ENCODE measurements at places on chromosomes 13 and 19. TPM values are rescaled to one million over a fixed set of nuclear protein-coding genes. Genes with fewer than 3 reads are reported as not detected.

Gene NAPSA
- 1.3 TPM for total RNA-seq

DNA sequence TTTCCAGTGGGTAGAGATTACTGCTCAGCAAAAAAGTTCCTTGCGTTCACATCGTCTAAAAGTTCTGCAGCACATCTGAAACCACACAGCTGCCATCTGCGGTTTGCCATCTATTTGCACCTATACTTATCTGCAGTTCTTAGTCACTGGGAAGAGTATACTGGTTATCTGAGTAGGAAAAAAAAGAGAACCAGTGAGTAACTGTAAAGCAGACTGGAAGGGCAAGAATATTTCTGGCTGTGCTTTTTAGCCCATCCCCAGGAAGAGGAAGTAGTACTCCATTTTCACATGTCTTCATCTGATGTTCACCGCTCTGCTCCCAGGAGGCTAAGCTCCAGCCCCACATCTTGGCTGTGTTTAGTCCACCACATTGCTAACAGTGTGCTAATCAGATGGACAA is 35.6 kb downstream of the EFNB2 start:
- no peak for DNase-seq

DNA sequence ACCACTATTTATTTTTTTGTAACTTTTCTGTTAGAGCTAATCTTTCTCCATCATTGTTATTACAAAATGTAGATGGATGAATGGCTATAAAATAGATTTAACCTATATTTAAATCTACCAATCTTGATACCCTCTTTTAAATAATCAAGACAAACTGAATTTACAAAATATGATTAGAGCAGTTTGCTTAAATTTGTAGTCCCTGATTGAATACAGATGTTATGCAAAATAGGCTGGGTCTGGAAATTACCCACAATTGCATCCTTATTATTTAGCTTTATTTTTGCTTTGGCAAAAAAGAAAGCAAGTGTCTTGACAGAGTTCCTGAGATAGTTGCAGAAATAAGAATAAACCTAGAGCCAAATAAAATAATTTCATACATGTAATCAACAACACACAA is 352.8 kb downstream of the KLF12 start:
- DNase-seq, result no peak

- no peak for DNase-seq
These were observed 366 bp upstream of the KL start for GRCh38 chr13:33015791-33016323.

DNA sequence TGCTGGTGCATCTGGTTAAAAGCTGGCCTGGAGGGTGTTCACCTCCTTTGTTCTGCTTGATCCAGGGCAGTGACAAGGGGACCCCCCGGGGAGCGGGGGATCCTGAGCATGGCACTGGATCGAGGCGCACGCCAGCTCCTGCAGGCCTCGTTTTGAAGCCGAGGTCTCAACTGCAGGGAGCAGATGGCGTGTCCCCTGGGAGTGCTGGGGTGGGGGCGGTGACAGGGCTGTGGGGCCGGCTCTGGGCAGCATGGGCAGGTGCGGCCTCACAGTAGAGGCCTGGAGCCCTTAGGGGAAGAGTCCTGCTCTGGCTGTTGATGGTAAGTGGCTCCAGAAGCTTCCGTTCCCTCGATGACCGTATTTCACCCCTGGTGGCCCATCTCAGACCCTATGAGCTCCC is 51.8 kb downstream of the CRTC1 start:
- no peak for DNase-seq

Gene LILRB2
- 3.5 TPM for total RNA-seq

Gene ATG4D
- 12.9 TPM for total RNA-seq

- no peak for DNase-seq
These were observed 770.1 kb upstream of the PCDH20 start for GRCh38 chr13:62185631-62186255.

DNA sequence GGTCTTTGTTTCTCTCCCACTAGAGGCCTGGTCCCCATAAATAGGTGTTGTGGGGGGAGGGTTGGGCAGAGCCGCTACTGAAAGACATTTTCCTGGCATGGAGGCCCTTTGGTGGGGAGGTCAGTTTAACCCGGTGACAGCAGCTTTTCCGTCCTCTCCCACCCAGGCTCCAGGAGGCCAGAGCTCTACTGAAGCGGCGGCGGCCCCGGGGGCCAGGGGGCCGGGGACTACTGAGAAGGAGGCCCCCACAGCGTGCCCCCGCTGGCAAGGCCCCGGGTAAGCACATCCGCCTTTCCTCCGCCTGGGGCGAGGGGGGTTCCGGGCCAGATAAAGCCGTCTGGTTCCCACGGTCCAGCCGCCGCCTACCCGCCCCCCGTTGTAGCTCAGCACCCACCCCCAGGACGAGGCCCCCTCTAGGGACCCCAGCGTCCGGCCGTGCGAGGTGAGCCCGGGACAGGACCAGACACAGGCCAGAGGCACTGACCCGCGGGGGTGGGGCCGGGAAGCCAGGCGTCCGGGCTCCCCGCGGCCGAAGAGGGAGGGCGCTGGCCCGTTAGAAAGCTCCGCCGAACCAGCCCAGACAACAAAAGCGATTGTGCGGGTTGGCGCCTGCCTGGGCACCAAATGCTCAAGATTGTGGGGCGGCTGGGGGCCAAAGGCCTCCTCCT is 1.1 kb upstream of the LTBP4 start:
- no peak for DNase-seq

DNA sequence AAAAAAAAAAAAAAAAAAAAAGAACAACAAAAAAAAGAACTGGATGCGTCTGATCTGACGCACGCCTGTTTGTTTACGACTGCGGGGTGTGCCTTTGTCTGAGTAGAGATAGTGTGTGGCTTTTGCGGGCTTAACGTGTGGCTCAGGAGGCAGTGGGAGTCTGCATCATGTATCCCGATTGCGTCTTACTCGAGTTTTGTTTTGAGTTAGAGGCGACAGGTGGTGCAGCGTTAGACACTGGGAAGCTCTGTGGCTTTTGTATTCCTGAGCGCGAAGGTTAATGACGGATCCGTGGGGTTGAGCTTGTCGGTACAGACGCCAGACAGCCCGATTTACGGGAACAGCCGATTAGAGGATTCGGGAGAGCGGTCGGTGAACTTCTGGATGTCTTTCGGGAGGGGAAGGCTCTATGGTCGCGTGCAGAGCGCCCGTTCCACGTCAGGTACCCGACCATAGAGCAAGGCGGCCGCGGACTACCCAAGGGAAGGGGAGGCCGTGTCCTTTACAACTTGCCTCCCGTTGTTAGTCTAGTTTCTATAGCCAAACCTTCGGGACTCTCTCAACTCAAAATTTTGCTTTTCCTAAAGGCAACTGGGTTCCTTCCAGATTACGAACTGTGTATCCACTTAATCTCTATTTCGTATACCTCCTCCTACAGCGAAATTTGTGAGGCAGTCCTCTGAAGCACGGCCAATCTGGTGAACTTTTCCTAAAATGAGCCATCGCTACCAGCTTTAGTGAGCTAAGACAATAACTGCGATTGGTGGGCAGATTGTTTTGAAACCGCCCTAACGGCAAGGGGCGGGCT is 926 bp upstream of the HNRNPUL1 start:
- peak; percentile 38 for DNase-seq

Gene ZNF429
- total RNA-seq, result 11.0 TPM

Gene CGB8
- total RNA-seq, result not detected
